ENCODE measurements at places on chromosomes 5 and 9.

- DNase-seq: no peak
Measured at GRCh38 chr9:133563291-133563796, 28.8 kb downstream of the ADAMTSL2 start.

GRCh38 chr5:53712327-53712726 is 151.9 kb downstream of the NDUFS4 start:
- no peak for DNase-seq

DNA sequence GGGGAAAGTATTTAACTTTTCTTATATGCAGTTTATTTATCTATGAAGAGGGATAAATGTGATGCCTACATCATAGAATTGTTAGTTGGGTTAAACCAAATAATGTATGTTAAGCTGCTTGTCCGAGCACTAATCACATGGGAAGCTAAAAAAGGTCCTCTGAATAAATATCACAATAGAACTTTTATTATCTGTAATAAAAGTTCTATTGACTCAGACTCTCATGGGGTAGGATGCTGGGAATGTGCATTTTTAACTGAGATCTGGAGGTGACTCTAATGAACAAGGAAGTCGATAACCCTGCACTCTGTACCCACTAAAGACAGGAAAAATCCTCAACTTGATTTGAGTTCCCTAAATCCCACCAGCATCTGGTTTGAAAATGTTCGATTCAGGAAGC is 205.9 kb upstream of the IL12B start:
- DNase-seq: no peak

DNA sequence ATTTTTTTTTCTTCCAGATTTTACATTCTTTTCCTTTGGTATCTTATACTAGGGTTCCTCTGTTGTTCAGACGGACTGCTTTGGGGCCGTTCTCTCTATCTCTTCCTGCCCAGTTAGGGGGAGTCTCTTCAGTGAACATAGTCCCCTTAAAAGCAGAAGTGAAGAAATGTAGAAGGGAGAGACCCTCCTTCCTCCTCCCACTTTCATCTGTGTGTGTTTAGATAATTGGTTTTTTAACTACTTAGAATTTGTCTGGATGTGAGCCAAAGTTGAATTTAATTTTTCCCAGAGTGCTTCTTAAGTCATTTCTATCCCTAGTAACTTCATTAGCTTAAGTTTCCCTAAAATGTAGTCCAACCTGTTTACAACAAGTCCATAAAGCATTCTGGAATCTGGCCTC is 167.5 kb downstream of the HACD4 start:
- DNase-seq: no peak

DNA sequence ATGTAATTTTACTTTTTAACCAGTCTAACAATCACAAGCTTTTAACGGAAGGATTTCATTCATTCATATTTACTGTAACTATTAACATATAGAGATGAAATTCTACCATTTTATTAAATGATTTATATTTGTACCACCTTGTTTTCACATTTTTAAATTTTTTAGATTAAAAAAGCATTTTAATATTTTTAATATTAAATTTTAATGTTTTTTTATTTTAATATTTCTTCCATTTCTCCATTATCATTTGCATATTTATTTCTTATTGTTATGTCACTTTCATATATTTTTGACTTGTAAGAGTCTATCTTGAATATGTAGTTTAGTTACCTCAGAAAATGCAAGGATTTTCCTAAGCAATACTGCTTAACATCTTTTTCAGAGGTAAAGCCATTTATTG is 1034.0 kb upstream of the PTPRD start:
- no peak for DNase-seq

DNA sequence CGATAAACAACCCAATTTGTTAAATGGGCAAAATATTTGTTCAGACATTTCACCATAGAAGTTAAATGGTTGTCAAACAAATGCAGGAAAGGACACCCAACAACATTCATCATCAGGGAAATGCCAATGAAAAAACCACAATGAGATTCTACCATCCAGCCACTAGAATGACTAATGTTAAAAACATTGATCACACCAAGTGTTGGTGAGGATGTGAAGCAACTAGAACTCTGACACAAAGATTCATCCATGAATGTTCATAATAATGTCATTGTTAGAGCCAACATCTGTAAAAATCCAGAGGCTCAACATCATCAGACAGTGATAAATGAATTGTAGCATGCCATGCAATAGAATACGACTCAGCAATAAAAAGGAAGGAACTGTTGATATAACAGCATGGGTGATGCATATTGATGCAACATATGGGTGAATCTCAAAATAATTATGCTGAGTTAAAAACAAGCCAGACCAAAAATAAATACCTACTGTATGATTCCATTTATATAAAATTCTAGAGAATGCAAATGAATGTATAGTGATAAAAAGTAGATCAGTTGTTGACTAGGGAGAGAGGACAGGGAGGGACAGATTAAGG is 55.9 kb upstream of the UNC5A start:
- DNase-seq: no peak

DNA sequence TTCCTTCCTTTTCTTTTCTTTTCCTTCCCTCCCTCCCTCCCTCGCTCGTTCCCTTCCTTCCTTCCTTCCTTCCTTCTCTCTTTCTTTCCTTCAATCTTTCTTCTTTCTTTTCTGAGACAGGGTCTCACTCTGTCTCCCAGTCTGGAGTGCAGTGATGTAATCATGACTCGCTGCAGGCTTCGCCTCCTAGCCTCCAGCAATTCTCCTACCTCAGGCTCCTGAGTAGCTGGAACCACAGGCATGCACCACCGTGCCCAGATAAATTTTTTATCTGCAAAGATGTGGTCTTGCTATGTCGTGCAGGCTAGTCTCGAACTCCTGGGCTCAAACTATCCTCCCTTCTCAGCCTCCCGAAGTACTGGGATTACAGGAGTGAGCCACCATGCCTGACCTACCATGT is 81.4 kb downstream of the SPATA31C2 start:
- DNase-seq: no peak

- DNase-seq: no peak
Measured at GRCh38 chr9:107819772-107820565, 330.4 kb upstream of the KLF4 start.

Data from T-helper 1 cell (primary cell).